ENCODE measurements at places on chromosomes 5 and 9.

DNA sequence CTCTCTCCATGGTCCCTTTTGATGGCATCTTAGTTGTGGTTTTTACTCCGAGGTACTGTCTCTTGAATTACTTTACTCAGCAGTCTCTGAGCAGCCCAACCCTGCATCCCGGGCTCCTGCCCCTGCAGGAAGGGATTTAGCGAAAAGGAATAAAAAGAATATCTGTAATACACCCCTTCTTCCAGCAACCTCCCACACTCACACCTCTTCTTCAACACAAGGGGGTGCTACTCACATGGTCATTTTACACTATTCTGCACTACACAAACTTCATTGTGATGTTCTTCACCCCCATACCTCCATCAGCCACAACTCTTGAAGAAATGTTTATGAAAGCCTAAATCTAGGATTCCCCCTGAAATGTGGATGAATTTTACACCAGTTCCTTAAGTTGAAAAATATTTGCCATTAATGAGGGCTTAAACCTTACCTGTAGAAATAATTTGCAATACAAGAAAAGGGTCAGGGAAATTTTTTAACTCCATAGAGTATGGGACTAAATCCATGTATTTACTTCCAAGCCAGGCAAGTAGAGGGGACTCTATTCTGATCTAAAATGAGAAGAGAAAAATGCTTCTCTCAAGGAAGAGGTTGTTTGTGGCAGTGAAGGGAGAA, 26.0 kb downstream of the TPD52L3 start:
- no peaks in the 10 kb centered on the region for H3K36me3 ChIP-seq
- no peaks in the 10 kb centered on the region for H3K4me1 ChIP-seq
- H3K27ac ChIP-seq, result no peak overlapping the region
- no peak for DNase-seq
- H3K27me3 ChIP-seq, result peaks cover 3% of the 10 kb centered on the region

DNA sequence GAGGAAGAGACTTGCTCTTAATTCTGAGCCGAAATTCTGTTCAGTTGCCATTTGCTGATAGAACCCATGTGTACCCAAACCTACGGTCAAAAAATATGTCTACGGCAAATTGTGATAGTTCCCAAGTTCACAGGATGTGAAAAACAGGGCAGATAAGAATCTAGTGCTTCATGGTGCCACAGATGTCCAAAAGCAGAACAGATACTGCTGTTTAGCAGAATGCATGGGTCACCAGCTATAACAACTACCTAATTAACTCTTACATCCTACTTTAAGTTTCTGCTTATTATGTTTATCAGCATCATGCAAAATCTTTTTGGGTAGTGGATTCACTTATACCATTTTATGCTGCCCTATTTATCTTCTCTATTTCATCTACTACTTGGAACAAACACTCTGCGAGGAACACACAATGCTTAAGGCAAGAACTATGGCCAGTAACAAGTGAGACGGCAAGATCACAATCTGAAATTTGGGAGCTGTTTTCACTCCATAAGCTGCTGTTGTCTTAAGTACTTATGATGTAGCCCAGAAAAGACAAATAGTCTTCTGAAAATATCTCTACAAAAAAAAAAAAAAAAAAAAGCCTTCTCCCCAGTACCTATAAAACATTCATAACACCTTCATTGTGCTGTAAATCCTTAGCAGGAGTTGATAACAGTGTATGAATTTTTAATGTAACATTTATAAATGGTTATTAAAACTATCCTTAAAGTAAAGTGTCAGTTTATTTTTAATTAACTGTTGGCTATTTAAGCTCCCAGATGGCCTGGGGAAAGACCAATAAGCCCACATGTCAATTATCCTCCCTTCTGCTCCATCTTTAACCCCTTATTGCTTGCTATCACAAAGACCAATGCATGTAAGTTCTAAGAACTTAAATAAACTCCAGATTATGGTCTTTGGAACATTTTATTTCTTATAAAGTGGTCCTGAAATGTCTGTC, 232.3 kb downstream of the TLR4 start:
- peak overlapping the region; percentile 45 for H3K27ac ChIP-seq
- peaks cover 3% of the 10 kb centered on the region for H3K36me3 ChIP-seq
- H3K27me3 ChIP-seq, result peaks cover 4% of the 10 kb centered on the region
- H3K4me1 ChIP-seq, result peaks cover 8% of the 10 kb centered on the region
- H3K4me3 ChIP-seq, result peak overlapping the region; percentile 37

- no peaks in the 10 kb centered on the region for H3K27me3 ChIP-seq
- H3K27ac ChIP-seq, result peak overlapping the region; percentile 53
- H3K36me3 ChIP-seq, result no peaks in the 10 kb centered on the region
- H3K4me1 ChIP-seq, result peaks cover 53% of the 10 kb centered on the region
- H3K4me3 ChIP-seq, result no peak overlapping the region
- no peak for DNase-seq
Observed at GRCh38 chr5:154237946-154238345, 47.4 kb downstream of the GALNT10 start.

DNA sequence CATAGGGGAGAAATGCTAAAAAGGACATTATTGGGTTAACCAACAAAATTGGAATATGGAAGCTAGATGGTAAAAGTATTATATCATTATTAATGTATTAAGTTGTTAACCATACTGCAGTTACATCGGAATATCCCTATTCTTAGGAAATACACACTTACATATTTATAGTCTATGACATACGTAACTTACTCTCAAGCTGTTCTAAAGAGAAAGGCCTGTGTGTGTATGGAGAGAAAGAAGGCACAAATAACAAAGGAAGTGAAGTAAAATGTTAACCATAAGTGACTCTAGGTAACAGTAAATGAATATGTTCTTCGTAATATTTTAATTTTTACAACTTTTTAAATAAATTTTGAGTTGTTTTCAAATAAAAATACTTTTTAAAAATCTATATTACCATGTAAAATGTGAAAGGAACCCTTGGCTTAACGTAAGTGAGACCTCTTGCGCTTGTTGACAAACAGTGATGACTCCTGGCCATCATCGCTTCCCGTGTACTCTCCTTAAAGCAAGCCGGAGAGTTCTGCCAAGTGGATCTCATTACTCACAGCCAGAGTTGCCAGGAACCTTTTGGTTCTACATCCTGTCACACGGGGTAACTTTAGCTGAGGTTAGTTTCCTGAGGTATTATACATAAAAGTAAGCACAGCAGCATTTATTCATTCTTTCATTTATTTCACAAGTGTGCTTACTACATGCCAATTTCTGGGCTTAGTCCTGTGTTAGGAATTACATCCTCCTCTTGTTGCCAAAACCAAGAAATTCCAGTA, 165.4 kb downstream of the EPB41L4A start:
- H3K27me3 ChIP-seq, result peaks cover 4% of the 10 kb centered on the region
- H3K36me3 ChIP-seq, result no peaks in the 10 kb centered on the region
- no peaks in the 10 kb centered on the region for H3K4me1 ChIP-seq
- no peak overlapping the region for H3K4me3 ChIP-seq
- DNase-seq, result no peak

DNA sequence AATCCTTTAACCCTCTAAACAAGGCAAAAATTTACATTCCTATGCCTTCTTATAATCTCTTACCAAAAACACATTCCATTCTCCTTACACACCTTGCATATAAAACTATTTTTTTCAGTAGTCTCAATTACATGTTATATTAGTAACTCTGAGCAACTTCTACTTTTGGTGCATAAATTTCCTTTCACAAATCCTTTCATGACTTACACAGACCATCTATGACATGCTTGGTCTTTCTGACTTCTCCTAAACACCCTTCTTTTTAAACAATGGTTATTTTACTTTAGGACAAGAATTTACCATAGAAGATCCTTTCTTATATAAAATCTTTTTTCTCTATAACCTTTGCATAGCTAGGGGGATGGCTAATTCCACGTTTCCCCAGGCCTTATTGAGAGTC, 208.0 kb upstream of the ARRDC3 start:
- no peak overlapping the region for H3K27ac ChIP-seq
- H3K4me3 ChIP-seq, result no peak overlapping the region
- no peak for DNase-seq
- no peaks in the 10 kb centered on the region for H3K36me3 ChIP-seq
- no peaks in the 10 kb centered on the region for H3K27me3 ChIP-seq

- no peaks in the 10 kb centered on the region for H3K36me3 ChIP-seq
- no peak for DNase-seq
- no peaks in the 10 kb centered on the region for H3K27me3 ChIP-seq
- H3K4me3 ChIP-seq, result no peak overlapping the region
Observed at GRCh38 chr9:87741326-87741725, 15.4 kb downstream of the CTSL start.

GRCh38 chr9:108863891-108864290, 1.8 kb downstream of the ACTL7A start:
- H3K27ac ChIP-seq, result no peak overlapping the region
- peaks cover 11% of the 10 kb centered on the region for H3K36me3 ChIP-seq
- no peak for DNase-seq
- H3K4me3 ChIP-seq, result no peak overlapping the region
- no peaks in the 10 kb centered on the region for H3K27me3 ChIP-seq

- no peak for DNase-seq
- no peaks in the 10 kb centered on the region for H3K4me1 ChIP-seq
- H3K27ac ChIP-seq, result no peak overlapping the region
- peaks cover 20% of the 10 kb centered on the region for H3K27me3 ChIP-seq
Observed at GRCh38 chr5:135220394-135221186, 178.4 kb downstream of the MACROH2A1 start.

DNA sequence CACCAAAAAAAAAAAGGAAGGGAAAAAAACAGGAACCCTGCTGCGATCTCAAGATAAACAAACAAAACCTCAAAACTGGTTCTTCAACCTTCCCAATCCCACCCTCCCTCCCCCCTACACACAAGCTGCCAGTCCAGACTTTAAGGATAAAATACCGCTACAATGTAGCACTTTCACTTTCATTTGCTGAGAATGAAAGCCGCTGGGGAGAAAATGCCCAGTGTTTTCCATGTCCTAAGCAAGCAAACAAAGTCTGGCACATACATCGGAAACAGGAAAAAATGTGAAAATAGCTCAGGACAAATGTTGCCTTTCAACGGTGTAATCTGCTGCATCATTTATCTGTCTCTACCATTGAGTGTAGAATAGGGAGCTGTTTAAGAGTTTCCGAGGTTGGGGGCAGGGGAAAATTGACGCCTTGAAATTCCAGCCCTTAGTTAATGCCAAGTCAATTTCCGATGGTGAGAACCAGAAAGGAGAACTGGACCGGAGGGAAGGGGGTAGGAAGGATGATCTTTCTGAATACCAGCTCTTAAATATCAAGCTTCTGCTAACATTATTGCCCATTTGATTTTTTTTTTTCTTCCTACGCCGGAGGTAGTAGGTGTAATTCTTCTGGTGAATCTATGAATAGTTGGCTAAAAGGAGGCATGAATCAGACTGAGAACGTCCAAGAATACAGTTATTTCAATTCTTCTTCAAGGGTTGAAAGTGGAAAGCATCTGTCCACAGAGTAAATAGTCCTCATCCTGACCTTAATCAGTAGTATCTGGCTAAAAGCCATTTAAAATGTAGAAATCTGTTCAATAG, 1.2 kb upstream of the ADAMTS6 start:
- no peak for DNase-seq
- H3K4me1 ChIP-seq, result peaks cover 10% of the 10 kb centered on the region
- no peaks in the 10 kb centered on the region for H3K36me3 ChIP-seq

DNA sequence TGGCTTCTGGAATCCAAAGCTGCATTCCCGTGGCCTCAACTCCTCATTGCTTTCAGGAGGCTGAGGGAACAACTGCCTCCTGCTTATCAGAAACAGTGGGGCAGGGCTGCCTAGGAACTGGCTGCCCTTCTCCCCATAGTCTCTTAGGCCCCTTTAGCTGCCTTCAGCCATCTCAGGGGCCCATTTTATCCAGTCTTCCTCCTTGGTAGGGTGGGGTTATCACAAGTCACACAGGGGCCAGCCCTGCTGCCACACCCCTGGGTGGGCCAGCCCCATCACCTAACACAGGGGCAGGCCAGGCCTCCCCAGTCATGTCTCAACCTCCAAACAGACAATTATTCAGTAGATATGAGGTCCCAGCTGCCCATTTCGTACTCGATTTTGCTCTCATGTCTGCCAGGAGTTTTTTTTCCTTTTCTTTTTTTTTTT, 3.9 kb downstream of the ALAD start:
- no peaks in the 10 kb centered on the region for H3K27me3 ChIP-seq
- no peak for DNase-seq
- H3K4me3 ChIP-seq, result no peak overlapping the region
- H3K4me1 ChIP-seq, result peaks cover 25% of the 10 kb centered on the region

DNA sequence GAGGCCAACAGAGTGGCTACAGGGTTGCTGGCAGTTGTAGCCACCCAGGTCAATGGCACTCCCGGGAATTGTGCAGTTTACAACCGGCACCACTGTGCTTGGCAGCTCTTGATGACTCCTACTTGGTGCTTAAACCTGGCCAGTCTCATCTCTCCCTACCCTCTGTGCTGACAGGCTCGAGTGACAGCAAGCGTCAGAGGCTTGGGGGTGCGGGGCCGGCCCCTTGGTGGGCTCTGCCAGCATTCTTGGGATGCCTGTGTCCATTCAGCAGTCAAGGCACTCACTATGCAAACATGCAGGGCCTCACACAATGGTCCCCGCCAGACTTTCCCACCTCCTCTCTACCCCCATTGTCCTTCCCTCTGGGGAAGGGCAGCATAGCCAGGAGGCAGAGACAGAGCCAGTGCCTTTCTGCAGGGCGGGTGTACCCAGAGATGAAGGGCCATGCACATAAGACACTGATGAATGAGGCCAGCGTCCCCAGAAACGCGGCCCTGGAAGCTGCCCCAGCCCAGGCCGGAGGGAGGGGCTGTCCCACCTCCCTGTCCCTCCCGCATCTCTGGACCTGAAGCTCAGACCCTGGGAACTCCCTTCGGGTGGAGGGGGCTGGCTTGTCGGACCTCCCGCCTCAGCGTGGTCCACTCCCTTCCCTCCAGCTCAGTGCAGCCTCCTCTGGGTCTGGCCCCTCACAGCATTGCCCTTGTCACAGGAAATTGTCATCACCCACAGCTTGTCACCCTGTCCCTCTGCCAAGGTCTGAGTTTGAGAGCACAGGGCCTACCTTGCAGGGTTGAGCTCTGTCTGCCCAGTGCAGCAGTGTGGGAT, 26.4 kb upstream of the NOTCH1 start:
- peaks cover 4% of the 10 kb centered on the region for H3K27me3 ChIP-seq
- H3K36me3 ChIP-seq, result no peaks in the 10 kb centered on the region
- no peak overlapping the region for H3K27ac ChIP-seq
- DNase-seq, result no peak
- peaks cover 5% of the 10 kb centered on the region for H3K4me1 ChIP-seq

GRCh38 chr9:92707530-92707929, 37.6 kb upstream of the IPPK start:
- peaks cover 48% of the 10 kb centered on the region for H3K36me3 ChIP-seq
- no peak overlapping the region for H3K27ac ChIP-seq
